ENCODE measurements at places on chromosomes 2 and 18.

DNA sequence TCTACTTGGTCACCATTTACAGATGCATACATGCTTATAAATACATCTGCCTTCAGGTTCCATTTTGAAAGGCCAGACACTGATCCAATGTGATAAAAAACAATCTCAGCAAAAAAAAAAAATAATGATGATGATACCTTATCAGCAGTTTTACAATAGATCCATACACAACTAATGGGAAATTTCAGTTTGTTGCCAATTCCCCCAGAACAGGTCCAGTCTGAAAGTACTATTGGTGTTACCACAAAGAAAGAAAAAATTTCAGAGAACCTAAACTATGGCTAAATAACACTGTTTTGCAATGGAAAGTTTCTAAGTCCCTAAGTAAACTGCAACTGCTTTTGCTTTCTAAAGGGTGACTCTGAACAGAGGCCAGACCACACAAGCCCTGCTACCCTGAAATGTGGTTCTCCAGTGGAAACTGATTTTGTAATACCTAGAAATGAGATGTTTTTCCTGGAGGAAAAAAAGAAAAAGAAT is 54.1 kb downstream of the LPIN2 start:
- no peak for DNase-seq

DNA sequence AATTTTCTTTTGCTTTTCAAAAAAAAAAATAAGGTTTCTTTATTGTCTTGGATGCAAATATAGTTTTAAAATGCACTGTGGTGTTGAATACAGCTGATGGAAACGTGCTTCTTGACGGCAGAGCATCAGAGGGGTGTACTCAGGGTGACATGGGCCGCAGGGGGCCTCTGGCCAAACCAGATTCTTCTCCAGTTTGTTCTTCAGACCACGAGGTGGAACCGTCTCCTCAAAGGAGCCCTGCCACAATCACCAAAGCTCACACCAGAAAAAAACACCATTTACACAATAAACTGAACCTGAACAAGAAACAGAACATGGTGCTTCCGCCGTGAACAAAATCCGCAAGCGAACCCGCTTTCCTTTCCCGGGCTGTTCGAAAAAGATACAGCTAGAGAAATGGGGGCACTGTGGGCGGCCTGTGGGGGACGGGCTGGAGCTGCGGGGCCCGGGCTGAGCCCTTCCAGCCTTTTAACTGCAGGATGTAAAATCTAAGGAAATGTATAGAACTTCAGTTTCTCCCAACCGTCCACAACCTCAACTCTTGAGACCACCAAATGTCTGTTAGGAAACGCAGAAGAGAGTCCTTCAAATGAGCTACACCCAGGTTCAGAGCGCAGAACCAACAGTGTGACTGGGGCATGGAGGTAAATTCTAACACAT is 34.5 kb downstream of the PSMG2 start:
- no peak for DNase-seq

DNA sequence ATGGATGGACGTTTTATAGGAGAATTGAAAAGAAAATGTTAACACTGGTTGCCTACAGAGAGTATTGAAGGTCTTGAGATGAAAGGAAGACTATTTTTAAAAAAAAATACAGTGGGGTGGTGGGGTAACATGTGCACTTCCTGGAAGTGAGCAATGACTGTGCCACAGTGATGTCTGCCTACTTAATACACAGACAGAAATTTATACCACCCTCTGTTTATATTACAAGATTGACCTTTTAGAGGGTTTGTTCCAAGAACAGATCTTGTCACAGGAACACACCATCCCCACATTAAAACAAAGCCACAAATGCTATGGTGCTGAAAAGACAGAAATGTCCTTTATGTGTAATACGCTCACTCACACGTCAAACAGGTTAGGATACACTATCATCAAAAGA is 87.6 kb downstream of the THADA start:
- no peak for DNase-seq

GRCh38 chr2:152555048-152555447 is 162.2 kb downstream of the PRPF40A start:
- no peak for DNase-seq

- DNase-seq, result no peak
These were observed 954.9 kb downstream of the TDRD15 start for GRCh38 chr2:22078701-22079100.

DNA sequence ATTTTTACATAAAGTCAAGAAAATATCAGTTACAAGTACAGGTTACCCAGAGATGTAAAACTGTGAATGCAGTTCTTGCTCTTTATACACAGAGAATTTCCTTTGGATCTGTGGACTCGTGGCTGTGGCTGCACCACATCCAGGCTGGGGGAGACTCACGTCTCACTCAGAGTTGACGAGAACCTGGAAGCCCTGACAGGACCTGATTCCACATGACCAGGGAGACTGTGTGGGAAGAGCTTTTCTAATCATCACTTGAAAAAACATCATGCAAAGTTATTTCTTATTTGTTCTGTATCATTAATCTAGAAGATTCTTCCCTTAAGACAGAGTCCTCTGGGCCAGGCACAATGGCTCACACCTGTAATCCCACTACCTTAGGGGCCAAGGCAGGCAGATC is 1159.0 kb downstream of the RPIA start:
- DNase-seq, result no peak

DNA sequence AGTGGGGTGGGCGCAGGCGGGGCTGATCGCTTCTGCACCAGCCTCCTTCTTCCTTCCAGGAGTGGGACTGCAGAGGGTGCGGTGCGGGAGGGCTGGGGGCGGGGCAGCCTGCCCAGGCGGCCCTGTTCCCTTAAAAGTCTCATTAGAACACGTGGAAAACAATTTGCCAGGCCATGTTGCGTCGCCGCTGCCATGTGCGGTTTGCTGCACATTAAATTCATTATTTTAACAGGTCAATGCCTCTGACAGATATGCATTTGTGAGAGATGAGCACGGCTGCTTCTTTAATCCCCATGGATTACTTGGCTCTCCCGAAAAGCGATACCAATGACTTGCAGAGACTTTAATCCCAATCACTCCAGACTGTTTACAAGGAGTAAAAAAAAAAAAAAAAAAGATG is 139.0 kb downstream of the CELF4 start:
- DNase-seq, result no peak

GRCh38 chr2:176492583-176492982 is 223.3 kb downstream of the MTX2 start:
- DNase-seq, result no peak

DNA sequence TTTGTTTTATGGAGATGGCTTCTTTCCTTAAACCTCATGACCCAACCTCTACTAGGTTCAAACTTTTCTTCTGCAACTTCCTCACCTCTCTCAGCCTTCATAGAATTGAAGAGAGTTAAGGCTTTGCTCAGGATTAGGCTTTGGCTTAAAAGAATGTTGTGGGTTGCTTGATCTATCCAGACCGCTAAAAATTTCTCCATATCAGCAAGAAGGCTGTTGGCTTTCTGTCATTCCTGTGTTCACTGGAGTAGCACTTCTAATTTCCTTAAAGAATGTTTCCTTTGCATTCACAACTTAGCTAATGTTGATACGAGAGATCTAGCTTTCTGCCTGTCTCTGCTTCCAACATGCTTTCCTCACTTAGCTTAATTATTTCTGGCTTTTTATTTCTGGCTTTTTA is 58.1 kb upstream of the KYNU start:
- no peak for DNase-seq

- no peak for DNase-seq
These were observed 48.6 kb downstream of the UGGT1 start for GRCh38 chr2:128139624-128140023.

GRCh38 chr18:68489013-68489792 is 225.7 kb downstream of the TMX3 start:
- no peak for DNase-seq

Measured in activated CD8-positive, alpha-beta memory T cell treated with anti-CD3 and anti-CD28 coated beads for 1 hour (primary cell).